ENCODE measurements at places on chromosomes 16 and 17.

DNA sequence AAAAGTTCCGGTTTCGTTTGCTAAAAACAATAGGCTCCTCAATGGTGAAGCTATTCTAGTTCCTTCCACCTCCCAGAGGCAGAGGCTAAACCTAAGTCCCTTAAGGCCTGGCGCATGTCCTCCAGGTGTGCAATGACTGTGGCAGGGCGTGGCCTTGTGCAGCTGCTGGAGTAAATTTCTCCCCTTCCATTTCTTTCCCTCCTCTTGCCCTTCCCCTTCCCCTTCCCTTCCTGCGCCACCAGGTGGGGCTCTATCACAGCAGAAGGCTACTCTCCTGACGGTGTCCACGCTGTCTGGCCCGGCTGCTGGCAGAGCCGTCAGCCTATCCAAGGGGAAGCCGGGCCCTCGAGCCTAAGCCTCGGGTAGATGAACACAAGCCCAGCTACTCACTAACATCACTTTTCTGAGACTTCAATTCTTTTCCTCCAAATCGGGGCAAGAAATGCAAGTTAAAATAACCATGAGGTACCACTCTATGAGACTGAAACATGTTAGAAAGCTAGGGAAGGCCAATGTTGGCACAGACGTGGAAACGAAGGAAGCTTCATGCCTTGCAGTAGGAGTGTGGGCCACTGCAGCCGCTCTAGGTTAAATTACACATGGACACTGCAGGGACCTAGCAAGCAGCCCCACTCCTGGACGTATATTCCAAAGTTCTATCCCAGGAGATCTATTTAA lies 34.4 kb downstream of the C16orf78 start:
- peak; percentile 80 for DNase-seq

- DNase-seq: no peak
These were observed 43.5 kb downstream of the LYRM9 start for GRCh38 chr17:27849474-27850185.

- no peak for DNase-seq
These were observed 41.9 kb downstream of the FAM20A start for GRCh38 chr17:68559316-68559715.

GRCh38 chr16:84327926-84328505 lies 33.3 kb downstream of the WFDC1 start:
- DNase-seq: no peak

- DNase-seq: peak; percentile 68
These were observed 18.7 kb upstream of the KRT24 start for GRCh38 chr17:40722241-40722640.

GRCh38 chr16:68660359-68660795 lies 15.3 kb downstream of the CDH3 start:
- DNase-seq: peak; percentile 14

DNA sequence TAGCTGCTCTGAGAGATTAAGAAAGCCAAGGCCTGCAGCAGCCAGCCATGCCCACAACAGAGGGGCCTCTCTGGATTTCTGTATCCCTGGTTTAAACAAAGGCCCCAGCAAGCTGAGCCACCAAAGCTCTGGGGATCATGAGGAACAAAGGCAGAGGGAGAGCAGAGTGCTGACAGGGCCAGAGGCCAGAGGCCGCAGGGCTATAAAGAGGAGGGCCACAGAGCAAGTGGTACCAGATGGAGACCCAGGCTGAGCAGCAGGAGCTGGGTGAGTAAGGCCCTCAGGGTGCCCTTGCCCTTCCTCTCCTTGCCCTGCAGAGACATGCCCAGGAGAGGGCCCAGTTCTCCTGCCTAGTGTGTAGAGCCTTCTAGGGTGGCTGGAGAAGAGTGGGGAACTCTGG lies at the start of gene CRYBA1:
CRYBA1 (plus strand) TSS at position 232 of the 400 bp plus-strand sequence; CDS start at position 237, 5 bp downstream.
- no peak for DNase-seq

DNA sequence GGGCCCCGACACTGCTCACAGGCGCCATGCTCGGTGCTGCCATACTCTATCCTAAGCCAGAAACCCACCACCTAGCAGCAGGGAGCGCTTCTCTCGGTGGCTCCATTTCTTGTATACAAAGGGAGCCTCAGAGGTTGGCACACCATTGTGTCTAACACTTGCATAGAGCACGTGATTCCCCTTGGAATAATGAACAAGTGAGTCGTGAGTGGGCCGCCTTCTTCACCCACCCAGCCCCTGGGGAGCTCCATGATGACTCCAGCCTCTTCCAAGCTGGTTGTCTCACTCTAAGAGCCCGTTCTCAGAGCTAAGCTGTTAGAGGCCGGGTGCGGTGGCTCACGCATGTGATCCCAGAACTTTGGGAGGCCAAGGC lies 82.3 kb upstream of the ZNF469 start:
- no peak for DNase-seq

GRCh38 chr16:66481081-66481942 lies 54.2 kb downstream of the BEAN1 start:
- no peak for DNase-seq

- DNase-seq: peak; percentile 12
These were observed 404.9 kb upstream of the EEF2KMT start for GRCh38 chr16:5502467-5502869.

DNA sequence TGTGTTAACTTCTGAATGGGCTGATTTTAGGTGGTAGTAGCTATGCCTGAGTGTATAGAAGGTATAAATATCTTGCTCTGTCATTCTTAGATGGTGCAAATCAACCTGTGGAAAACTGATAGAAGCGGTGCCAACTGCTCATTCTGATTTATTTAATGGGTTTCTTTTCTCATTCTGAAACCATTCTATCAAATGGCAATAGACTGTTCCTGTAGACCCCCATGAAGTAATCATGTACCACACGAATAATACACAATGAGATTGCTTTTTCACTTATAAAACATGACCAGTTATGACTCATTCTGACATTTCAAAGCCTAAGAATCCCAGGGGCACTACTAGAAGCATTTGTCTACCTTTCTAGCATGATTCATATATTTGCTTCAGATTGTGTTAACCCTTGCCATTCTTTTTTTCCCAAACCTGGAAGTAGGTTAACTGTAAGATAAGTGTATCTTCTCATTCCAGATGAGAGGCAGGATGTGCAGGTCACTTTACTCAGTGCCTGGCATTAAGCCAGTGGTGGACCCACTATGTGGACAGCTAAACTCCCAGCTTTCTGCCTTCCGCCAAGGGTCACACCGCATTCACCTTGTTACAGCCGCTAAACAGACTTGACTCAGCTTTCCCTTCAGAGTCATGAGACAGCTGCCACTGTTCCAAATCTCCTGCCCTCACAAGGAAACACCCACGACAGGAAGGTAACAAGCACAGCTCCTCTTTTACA lies 16.4 kb upstream of the SLC16A11 start:
- DNase-seq: peak; percentile 92

- no peak for DNase-seq
These were observed 18.1 kb downstream of the NCOR1 start for GRCh38 chr17:16197276-16197675.

GRCh38 chr17:36001862-36002603 lies 680 bp upstream of the CCL15 start:
- no peak for DNase-seq

- no peak for DNase-seq
These were observed 116.5 kb downstream of the ANKFN1 start for GRCh38 chr17:56269556-56270389.

- no peak for DNase-seq
These were observed 6.3 kb upstream of the MAPK7 start for GRCh38 chr17:19372011-19372370.

DNA sequence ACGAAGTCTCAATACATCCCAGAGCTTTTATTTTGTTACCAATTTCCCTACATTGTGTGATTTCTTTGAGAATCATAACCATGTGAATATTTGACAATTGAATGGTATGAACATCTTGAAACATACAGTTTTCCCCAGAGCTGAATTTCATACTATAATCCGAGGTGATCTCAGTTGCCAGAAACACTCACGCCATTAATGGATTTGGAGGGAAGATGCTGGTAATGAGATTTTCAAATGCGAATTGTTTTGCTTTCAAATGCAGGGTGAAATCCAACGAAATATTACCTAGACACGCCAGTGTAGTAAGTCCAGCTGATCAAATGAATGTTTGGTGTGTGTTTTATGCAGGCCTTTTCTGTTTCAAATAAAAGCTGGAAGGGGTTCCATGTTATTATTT lies 277.8 kb upstream of the CDH5 start:
- DNase-seq: no peak

- DNase-seq: no peak
These were observed 2.3 kb downstream of the TMC6 start for GRCh38 chr17:78125976-78126894.

DNA sequence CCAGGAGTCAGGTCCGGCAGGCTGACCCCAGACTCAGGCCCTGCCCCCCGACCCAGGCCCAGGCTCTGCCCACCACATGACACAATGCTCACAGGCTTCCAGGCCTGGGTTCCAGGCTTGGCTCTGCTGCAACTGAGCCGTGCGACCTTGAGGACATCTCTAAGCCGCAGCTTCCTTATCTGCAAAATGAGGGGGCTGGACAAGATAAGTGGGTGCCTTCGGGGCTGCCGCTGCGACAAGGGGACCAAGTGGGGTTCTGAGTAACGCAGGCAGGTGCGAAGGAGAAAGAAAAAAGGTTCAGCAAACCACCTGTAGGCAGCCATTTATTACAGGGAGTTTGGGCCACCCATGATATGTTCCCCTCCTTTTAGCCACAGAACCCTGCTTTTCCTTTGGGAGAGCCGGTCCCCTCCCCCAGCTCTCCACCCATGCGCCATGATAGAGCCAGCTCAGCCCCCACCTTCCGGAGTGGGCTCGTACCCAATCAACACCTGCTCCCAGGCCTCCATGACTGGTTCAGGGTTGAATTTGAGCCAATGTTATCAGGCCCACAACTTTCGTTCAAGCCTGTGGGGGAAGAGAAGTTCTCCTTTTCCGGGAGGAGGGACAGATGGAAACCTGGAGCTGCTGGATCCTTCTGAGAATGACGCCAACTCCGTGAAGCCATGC lies 38.2 kb downstream of the RTN4RL1 start:
- DNase-seq: no peak

- DNase-seq: no peak
These were observed 47.7 kb upstream of the ULK2 start for GRCh38 chr17:19915245-19915978.

DNA sequence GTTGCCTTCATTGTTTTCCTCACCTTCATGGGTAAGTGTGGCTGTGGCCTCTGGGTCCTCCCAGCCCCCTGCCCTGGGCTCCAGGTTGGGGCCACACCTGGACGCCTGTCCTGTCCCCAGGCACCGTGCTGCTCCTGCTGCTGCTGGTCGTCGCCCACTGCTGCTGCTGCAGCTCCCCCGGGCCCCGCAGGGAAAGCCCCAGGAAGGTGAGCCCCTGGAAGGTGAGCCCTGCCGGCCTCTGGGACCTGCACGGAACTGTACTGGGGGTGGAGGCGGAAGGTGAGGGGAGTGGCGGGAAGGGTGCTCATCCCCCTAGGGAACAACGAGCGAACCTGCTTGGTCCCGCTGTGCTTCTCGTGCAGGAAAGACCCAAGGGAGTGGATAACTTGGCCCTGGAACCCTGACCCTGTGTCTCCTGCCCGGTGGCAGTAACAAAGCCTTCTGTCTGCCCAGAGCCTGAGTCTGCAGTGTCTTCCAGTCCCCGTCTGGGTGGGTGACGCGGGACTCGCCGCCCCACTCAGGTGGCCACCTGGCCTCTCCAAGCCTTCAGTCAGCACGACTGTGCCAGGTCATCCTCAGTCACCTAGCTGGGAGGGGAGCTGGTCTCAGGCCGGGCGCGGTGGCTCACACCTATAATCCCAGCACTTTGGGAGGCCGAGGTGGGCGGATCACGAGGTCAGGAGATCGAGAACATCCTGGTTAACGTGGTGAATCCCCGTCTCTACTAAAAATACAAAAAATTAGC lies 831 bp downstream of the SMIM22 start:
- no peak for DNase-seq

GRCh38 chr16:71367241-71367976 lies 8.9 kb downstream of the CALB2 start:
- peak; percentile 70 for DNase-seq
